Nephron progenitor cell (in vitro differentiated cells): ENCODE measurements at places on chromosomes 1 and 21.

DNA sequence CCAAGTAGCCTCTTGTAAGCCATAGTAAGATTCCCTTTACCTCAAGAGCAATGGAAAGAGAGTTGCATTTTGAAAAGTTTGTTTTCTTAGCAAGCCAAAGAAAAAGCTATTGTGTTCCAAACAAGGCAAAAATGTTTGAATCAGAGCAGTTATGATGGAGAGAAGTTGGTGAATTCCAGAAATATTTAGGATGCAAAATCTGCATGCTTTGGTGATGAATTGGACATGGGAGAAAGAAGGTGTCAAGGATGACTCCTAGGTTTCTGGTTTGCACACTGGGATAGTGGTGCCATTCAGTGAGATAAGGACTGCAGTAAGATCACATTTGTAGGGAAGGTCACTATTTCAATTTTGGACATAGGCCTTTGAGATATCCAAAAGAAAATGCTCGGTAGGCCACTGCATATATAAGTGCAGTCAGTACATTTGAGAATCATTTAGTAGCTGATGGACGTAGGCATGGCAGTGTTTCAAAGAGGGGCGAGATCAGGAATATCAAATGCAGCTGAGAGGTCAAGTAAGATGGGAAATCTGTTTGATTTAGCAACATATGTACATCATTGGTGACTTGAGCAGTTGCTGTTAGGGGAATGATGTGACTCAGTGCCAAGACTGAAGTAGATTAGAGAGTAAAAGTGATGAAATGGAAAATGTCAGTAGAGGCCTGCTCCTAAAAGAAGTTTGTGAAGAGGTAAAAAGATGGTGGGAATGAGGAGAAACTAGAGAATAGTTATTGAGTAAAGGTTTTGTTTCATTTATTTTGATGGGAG, 33.9 kb upstream of the GPR25 start:
- no peak for DNase-seq

DNA sequence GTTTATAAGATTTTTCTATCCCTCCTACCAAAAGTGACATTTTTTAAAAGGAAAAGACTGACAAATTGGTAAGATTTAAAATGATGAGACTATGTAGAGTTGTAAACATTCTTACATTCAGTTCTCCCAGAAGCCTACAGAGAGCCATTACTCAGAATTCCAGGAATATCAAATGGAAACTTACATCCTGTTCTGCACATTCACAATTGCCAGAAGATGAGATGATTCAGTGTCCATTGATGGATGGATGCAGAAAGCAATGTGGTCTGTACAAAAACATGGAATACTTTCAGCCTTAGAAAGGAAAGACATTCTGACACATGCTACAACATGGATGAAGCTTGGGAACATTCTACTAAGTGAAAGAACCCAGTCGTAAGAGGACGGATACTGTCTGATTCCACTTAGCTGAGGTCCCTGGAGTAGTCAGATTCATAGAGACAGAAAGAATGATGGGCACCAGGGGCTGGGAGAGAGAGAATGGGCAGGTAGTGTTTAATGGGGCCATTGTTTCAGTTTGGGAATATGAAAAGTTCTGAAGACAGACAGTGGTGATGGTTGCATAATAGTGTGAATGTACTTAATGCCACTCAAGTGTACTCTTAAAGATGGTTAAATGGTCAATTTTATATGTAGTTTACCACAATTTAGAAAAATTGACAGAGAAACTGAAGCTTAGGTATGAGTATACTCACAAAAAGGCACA, 16.6 kb downstream of the MX1 start:
- no peak for DNase-seq

DNA sequence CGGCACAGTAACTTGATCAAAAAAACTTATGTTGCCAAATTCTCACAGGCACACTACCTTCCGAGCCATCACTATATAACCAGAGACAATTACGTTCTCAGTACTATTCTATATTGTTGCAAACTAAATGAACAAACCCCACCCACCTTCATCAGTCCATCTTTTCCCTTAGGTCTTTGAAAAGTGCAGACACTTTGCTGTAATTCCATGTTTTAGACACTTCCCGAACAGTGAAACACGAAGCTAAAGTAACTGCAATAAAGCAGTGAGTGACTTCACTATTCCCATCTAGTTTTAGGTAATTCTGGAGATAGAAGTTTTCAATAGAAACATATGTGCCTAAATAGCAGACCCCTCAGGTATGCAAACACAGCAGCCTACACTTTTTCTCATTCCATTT, 7.7 kb downstream of the SFPQ start:
- DNase-seq, result no peak

GRCh38 chr21:45225741-45226327, 61.9 kb downstream of the POFUT2 start:
- DNase-seq, result no peak

- DNase-seq, result peak; percentile 78
Observed at GRCh38 chr1:156727926-156728598, at the start of gene METTL25B. TSS of gene METTL25B (plus strand) at chr1:156728469. CDS start at chr1:156729105, 636 bp downstream.

GRCh38 chr1:184590163-184590750, 164.4 kb downstream of the EDEM3 start:
- no peak for DNase-seq

- DNase-seq, result no peak
Observed at GRCh38 chr1:93596329-93597089, 85.1 kb downstream of the BCAR3 start.

GRCh38 chr1:2046174-2046917, 3.9 kb upstream of the PRKCZ start:
- peak; percentile 88 for DNase-seq

DNA sequence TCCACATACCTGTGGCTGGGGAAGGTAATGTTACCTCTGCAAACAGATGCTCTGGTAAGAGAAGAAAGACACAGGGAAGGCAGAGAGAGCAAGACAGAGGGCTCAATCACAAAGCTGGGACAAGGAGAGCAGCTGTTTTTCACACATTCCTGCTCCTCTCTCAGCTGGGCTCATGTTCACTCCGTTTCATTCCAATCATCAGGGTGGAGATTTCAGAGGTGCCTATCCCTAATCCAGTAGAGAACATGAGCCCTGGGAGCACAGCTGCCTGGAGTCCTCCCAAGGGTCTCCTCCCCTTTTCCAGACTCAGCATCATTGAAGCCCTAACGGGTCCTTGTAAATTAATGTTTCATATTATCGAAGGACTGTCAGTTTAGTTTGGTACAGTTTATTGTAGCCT, 19.4 kb downstream of the GADD45A start:
- no peak for DNase-seq

GRCh38 chr1:68745011-68745410, 248.1 kb upstream of the DEPDC1 start:
- DNase-seq, result no peak

GRCh38 chr1:151013518-151013917, 5.3 kb downstream of the PRUNE1 start:
- DNase-seq, result no peak

- no peak for DNase-seq
Observed at GRCh38 chr1:53682881-53683280, 56.1 kb downstream of the GLIS1 start.

- no peak for DNase-seq
Observed at GRCh38 chr1:159829822-159830465, 3.3 kb downstream of the SLAMF8 start.

- peak; percentile 58 for DNase-seq
Observed at GRCh38 chr1:44239331-44239960, 26.2 kb downstream of the DMAP1 start.

- peak; percentile 60 for DNase-seq
Observed at GRCh38 chr1:151047925-151048644, 534 bp downstream of the C1orf56 start.

DNA sequence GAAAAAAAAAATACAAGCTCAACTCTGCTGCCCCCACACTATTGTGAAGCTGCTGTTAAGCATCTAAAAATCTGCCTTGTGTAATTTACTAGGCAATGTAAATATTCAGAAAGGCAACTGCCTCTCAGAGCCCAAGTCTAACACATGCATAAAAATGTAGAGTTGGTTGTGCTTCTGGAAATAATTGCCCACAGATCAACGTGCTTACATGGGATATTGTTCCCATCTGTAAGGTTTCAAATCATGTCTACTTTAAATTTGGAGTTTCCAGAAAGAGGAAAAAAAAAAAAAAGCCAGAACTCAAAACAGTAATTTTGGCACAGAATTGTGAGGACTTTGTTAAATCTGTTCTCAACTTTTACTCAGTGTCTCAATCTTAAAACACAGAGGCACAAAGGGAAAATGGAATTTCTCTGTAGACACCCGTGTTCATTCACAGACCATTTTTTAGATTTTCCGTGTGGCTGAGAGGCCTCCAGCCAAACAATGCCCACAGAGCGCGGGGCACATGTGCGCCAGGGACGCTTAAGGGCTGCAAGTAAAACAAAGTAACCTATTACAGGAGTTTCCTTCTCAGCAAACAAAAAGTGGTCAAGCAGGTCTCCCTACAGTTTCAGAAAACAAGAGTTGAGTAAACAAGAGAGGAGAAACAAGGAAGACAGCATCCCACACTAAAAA, 115.5 kb downstream of the RERE start:
- no peak for DNase-seq

DNA sequence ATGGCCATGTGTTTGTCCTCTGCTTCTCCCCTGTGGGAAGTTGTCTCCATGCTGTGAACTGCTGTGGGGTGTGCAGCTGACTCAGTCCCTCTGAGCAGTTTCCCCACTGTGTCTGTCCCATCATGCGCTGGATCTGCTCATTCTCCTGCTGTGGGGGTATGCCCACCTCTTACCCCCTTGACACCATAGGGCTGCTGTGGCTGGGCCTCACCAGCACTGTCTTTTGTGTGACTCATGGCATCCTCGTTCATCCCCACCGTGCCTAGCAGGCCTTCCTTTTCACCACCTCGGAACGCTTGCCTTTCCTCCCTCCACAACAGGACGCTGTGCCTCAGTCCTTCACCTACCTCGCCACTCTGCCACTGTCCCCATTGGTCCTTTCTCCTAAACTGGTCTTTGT, 27.3 kb downstream of the VANGL2 start:
- no peak for DNase-seq

DNA sequence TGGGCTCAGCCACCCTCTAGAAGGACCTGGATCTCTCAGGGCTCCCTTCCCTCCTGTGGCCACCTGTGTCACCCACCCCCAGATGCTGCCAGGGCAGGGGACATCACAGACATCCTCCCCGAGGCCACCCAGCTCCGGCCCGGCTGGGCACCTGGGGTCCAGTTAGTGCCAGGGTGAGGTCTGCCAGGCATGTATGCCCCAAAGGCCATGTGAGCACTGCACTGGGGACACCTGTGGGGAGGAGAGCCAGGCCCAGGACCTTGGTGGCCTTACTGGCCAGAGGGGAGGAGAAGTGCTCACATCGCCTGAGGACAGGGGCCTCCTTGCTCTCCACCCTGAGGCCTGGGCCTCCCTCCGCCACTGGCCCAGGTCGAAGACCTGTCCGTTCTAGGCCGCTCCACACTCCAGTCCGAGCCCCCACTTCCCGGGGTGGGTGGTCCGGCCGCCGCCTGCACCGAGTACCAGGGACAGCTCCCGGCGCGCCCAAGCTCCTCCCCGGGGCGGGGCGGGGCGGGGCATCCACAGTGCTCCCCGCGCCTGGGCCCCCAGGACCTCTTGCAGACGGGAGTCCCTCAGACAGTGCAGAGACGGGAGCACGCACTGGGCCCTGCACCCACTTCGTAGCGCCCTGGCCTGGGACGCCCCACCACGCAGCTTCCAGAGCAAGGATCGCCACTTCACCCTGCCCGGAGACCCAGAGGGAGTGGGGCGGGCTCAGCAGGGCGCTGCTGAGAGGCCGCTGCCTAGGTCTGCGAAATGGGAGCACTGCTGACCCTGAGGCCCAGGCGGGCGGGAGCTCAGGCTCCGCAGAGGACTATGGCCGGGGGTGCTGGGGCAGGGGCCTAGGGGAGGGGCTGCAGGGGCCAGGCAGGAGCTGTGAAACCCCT, 34.3 kb upstream of the CCDC27 start:
- DNase-seq, result peak; percentile 91

- no peak for DNase-seq
Observed at GRCh38 chr21:34345892-34346291, 17.9 kb upstream of the KCNE2 start.

GRCh38 chr1:51526248-51526647, 7.2 kb upstream of the EPS15 start:
- DNase-seq, result no peak

- DNase-seq, result no peak
Observed at GRCh38 chr1:235047331-235047871, 81.2 kb downstream of the TOMM20 start.

- no peak for DNase-seq
Observed at GRCh38 chr1:37879865-37880264, 20.5 kb upstream of the MTF1 start.

- DNase-seq, result no peak
Observed at GRCh38 chr1:27150641-27151040, 4.3 kb downstream of the SLC9A1 start.

DNA sequence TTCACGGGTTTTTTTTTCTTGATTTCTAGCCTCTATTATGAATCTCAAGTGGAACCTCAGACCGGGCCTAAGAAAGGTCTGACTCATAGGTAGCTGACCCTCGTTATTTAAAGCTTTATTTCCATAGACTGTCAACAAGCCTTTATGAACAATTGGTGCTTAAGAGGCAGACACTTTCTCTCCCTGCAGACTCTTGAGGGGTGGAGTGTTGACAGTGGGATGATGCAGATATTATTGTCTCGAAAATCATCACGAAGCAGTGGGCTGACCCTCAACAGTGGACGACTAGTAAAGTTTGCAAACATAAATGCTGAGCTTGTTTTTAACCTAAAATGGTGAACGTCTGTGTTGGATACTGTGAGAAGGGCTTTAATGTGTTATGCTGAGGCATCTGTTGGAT, 1.8 kb downstream of the SFT2D2 start:
- DNase-seq, result no peak

DNA sequence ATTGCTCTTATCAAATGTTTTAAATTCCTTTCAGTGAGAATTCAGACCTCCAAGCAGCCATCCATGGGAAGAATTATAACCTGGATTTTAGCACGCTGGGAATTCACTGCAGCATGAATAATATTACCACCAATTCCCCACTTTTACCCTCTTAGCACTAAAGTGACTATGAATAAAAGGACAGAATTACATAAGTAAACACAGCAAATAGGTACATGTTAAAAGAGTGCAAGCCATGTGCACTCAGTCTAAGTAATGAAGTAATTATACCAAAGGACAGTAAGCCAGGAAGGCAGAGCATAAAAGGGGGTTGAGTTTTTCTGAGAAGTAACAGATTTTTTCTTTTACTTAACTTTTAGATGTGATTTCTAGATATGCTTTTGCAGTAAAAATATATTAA, 176.3 kb downstream of the DENND1B start:
- no peak for DNase-seq

- no peak for DNase-seq
Observed at GRCh38 chr1:147833231-147833860, 69.2 kb upstream of the GJA8 start.

DNA sequence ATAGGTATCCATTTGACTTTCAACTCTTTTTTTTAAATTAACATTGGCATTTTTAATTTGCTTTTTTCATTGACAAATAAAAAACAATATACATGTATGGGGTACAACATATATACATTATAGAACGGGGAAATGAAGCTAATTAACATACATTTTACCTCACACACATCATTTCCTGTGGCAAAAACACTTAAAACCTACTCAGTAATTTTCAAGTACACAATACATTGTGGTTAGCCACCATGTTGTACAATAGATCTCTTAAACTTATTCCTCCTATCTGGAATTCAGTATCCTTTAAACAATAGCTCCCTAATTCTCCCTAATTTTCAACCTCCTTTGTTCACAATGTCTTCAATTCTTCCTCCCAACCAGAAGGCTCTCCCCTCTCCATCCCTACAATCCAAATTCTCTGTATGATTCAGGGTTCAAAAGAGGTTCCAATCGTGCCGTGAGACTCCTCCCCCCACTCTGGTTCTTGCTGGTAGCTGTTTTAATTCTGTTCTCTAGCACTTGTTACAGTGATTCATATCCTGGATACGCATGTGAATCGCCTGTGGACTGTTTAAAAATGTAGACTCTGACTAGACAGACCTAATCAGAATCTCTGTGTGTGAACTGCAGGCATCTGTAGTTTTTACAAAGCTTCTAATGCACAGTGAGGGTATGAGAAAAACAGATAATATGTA, 87.6 kb upstream of the DUSP10 start:
- no peak for DNase-seq
